Vagina (tissue), 2 donors: ENCODE measurements at places on chromosomes 7 and 10.

- H3K4me1 ChIP-seq = no peaks in the 10 kb centered on the region
- H3K27me3 ChIP-seq = no peaks in the 10 kb centered on the region
- DNase-seq = no peak
- no peak overlapping the region for H3K4me3 ChIP-seq
Observed at GRCh38 chr10:117408436-117409384, 33.5 kb upstream of the PDZD8 start.

DNA sequence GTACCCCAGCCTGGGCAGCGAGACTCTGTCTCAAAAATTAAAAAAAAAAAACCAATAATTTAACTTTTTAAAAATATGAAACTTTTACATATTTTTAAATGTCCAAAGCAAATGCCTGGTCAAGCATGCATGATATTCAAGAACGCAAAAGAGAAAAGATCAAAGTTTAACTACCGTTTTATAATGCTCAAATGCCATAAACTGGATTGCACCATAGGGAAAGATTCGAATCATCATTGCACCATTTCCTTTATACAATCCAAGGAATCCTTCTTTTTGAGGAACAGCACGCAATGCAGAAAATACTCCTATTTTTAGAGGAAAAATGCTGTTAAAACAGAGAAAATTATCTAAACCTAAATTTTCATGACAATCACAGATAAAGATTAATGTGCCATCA lies 20.9 kb downstream of the SLC25A16 start:
- H3K4me1 ChIP-seq = no peaks in the 10 kb centered on the region
- H3K27ac ChIP-seq = no peak overlapping the region
- H3K27me3 ChIP-seq = no peaks in the 10 kb centered on the region

- no peaks in the 10 kb centered on the region for H3K27me3 ChIP-seq
- H3K27ac ChIP-seq = no peak overlapping the region
- H3K4me3 ChIP-seq = no peak overlapping the region
Observed at GRCh38 chr10:122325235-122325634, 49.3 kb upstream of the PLEKHA1 start.

DNA sequence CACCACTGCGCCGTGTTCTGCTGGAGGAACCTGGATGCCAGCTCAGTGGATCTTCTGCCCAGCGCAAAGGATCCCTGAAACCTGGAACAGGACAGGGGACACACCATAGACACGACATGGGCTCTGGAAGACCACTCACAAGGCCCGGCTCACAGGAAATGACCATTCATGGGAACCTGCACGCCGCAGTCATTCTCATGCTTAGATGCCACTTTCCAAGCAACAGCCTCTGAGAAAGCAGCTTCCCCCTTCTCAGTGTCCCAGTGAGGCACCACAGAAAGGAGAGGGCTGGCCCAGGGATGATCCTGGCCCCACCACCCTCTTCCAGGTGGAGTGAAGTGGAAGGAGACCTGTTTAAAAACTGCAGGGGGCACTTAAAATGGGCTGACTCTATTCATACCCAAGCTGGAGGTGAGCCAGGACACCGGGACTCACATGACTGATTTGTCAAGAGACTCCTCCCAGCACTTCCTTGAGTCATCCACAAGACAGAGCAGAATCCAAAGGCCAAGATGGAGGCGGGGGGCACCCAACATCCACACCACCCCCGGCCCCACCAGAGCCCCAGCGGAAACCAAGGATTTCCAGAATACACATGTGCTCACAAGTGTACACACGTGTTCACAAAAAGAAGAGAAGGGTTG lies 11.2 kb downstream of the CTBP2 start:
- no peak overlapping the region for H3K4me3 ChIP-seq
- H3K27me3 ChIP-seq = no peaks in the 10 kb centered on the region
- no peaks in the 10 kb centered on the region for H3K36me3 ChIP-seq
- H3K27ac ChIP-seq = peak overlapping the region; percentile 76

DNA sequence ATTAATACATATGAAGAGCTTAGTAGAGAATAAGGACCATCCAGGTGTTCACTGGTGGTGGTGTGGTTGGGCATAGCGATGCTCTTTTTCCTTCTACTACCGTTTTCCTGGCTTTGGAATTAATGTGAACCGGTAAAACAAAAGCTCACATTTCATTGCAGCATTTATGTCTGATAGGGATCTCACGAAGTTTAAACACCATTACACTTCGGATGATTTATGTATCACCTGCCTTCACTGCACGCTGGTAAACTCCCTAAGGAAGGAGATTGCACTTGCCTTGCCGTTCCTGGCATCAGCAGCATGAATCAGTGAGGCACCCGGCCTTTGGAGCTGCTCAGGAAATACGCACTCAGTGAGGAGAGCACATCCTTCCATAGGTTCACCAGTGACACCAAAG lies 47.5 kb downstream of the WIPF3 start:
- no peak overlapping the region for H3K27ac ChIP-seq
- DNase-seq = no peak
- H3K4me3 ChIP-seq = no peak overlapping the region
- no peaks in the 10 kb centered on the region for H3K4me1 ChIP-seq
- H3K36me3 ChIP-seq = no peaks in the 10 kb centered on the region

- no peak overlapping the region for H3K27ac ChIP-seq
- DNase-seq = no peak
- H3K27me3 ChIP-seq = no peaks in the 10 kb centered on the region
- peaks cover 34% of the 10 kb centered on the region for H3K4me1 ChIP-seq
Observed at GRCh38 chr10:3530783-3531645, 254.0 kb downstream of the KLF6 start.

- H3K36me3 ChIP-seq = no peaks in the 10 kb centered on the region
- H3K4me1 ChIP-seq = no peaks in the 10 kb centered on the region
- no peak overlapping the region for H3K4me3 ChIP-seq
- DNase-seq = no peak
- no peaks in the 10 kb centered on the region for H3K27me3 ChIP-seq
Observed at GRCh38 chr10:1939016-1939415, 201.7 kb upstream of the ADARB2 start.

GRCh38 chr10:70352401-70353097 lies 29.9 kb downstream of the LRRC20 start:
- no peaks in the 10 kb centered on the region for H3K36me3 ChIP-seq
- DNase-seq = no peak
- peaks cover 14% of the 10 kb centered on the region for H3K4me1 ChIP-seq
- no peak overlapping the region for H3K27ac ChIP-seq

GRCh38 chr10:1264001-1264400 lies 207.8 kb downstream of the WDR37 start:
- H3K36me3 ChIP-seq = no peaks in the 10 kb centered on the region
- no peak overlapping the region for H3K4me3 ChIP-seq
- no peak for DNase-seq
- H3K4me1 ChIP-seq = no peaks in the 10 kb centered on the region
- H3K27ac ChIP-seq = no peak overlapping the region

GRCh38 chr10:62354916-62355315 lies 19.3 kb upstream of the ZNF365 start:
- no peaks in the 10 kb centered on the region for H3K4me1 ChIP-seq
- H3K36me3 ChIP-seq = no peaks in the 10 kb centered on the region
- DNase-seq = no peak
- H3K27me3 ChIP-seq = no peaks in the 10 kb centered on the region
- H3K4me3 ChIP-seq = no peak overlapping the region

DNA sequence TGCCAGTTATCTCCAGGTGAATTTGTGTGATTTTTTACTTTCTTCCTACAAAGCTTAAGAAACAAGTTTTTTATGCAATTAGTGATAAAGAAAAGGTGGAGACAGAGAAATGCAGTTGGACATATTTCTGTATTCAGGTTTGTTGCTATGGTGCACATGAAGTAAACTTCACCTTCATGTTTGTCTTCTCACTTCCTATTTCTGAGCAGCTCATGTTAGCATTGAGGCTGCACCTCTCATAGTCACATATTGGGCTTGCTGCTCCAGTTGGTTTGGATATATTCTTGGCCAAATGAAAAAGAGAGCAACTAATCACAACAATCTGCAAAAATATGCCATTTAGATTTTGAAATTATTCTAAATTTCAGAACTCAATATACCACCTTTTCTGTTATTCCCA lies 475.6 kb upstream of the ZWINT start:
- H3K4me1 ChIP-seq = no peaks in the 10 kb centered on the region
- no peak overlapping the region for H3K27ac ChIP-seq
- H3K27me3 ChIP-seq = no peaks in the 10 kb centered on the region
- DNase-seq = no peak
- no peaks in the 10 kb centered on the region for H3K36me3 ChIP-seq
- no peak overlapping the region for H3K4me3 ChIP-seq

DNA sequence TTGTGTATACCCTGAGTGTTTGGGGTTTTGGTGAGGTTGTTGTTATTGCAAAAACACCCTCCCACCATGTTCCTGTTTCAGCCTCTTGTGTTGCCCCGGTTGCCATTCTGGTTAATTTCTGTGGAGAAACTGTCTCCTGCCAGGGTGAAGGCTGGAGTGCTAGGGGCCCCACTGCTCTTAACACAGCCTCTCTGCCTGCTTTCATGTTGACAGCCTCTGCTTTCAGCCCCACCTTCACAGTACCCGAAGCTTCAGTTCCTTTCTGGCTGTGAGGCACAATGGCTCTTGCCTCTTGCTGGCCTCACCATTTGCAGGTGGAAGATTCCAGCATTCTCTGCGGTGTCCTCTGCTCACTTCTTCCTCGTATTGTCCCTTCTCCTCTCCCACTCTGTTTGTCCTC lies 19.2 kb downstream of the SLC18A2 start:
- no peak for DNase-seq
- H3K4me1 ChIP-seq = no peaks in the 10 kb centered on the region
- no peaks in the 10 kb centered on the region for H3K27me3 ChIP-seq

GRCh38 chr10:78286186-78286585 lies 252.5 kb downstream of the RPS24 start:
- no peak for DNase-seq
- H3K36me3 ChIP-seq = no peaks in the 10 kb centered on the region
- no peak overlapping the region for H3K4me3 ChIP-seq
- no peak overlapping the region for H3K27ac ChIP-seq
- no peaks in the 10 kb centered on the region for H3K27me3 ChIP-seq

GRCh38 chr10:24381235-24382010 lies 172.5 kb downstream of the KIAA1217 start:
- H3K27ac ChIP-seq = no peak overlapping the region
- H3K36me3 ChIP-seq = no peaks in the 10 kb centered on the region
- H3K4me3 ChIP-seq = no peak overlapping the region
- H3K27me3 ChIP-seq = no peaks in the 10 kb centered on the region
- peaks cover 15% of the 10 kb centered on the region for H3K4me1 ChIP-seq

DNA sequence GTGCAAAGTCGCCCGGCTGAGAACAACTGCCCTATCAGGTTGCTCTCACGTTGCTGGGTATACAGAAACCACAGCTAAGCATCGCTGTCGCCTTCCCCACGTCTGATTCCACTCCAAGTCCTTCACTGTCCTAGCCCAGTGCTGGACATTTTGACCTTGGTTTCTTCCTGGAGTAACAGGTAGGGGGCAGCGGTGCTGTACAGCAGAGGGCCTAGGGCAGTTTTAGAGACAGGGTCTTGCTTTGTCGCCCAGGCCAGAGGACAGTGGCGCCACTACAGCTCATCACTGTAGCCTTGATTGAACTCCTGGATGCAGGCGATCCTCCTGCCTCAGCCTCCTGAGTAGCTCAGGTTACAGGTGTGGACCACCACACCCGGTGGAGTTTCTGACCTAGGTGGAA lies 2.6 kb downstream of the CLDN15 start:
- H3K36me3 ChIP-seq = peaks cover 9% of the 10 kb centered on the region
- no peak overlapping the region for H3K27ac ChIP-seq
- H3K27me3 ChIP-seq = no peaks in the 10 kb centered on the region
- no peak for DNase-seq
- no peak overlapping the region for H3K4me3 ChIP-seq

GRCh38 chr10:103923502-103923901 lies 5.5 kb upstream of the STN1 start:
- H3K36me3 ChIP-seq = no peaks in the 10 kb centered on the region
- no peak overlapping the region for H3K4me3 ChIP-seq
- no peaks in the 10 kb centered on the region for H3K27me3 ChIP-seq
- no peak for DNase-seq
- H3K27ac ChIP-seq = no peak overlapping the region

DNA sequence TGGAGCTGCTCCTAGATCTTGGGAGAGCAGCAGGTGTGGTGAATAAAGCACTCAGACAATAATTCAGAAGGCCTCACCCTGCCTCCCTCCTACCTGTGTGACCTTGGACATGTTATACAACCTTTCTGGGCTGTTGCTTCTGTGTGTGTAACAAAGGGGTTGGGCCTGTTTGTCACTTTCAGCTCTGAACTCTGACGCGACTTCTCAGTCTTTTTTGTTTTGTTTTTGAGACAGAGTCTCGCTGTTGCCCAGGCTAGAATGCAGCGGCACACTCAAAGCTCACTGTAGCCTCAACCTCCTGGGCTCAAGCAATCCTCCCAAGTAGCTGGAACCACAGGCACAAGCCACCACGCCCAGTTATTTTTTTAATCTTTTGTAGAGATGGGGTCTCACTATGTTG lies 89.3 kb downstream of the DNMBP start:
- H3K27ac ChIP-seq = no peak overlapping the region
- no peaks in the 10 kb centered on the region for H3K27me3 ChIP-seq
- peaks cover 32% of the 10 kb centered on the region for H3K4me1 ChIP-seq
- no peaks in the 10 kb centered on the region for H3K36me3 ChIP-seq

DNA sequence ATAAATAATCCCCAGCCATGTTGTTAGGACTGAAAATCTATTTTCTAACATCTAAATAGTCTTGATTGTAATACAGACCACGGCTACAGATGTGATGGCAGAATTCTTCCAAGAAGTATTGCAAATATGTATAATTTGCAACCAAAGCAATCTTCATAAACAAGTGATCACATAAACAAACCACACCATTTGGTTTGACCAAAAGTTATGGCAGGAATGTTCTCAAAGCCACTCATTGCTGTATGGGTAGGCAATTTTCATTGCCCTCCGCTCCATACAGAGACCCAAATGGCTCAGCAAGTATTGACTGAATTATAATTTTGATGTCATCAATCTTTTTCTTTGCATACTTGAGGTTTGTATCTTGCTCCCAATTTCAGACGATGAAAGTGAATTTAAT lies 19.0 kb upstream of the RHOBTB1 start:
- no peak for DNase-seq
- H3K4me1 ChIP-seq = peaks cover 22% of the 10 kb centered on the region
- no peaks in the 10 kb centered on the region for H3K36me3 ChIP-seq
- H3K27me3 ChIP-seq = no peaks in the 10 kb centered on the region

- no peak overlapping the region for H3K27ac ChIP-seq
- no peak overlapping the region for H3K4me3 ChIP-seq
- no peaks in the 10 kb centered on the region for H3K27me3 ChIP-seq
- peaks cover 4% of the 10 kb centered on the region for H3K36me3 ChIP-seq
- DNase-seq = no peak
Observed at GRCh38 chr7:134941185-134941900, 45.0 kb upstream of the AGBL3 start.
